ENCODE measurements at places on chromosomes 5 and 9.

GRCh38 chr5:91486638-91487037, 103.5 kb upstream of the ARRDC3 start:
- no peak for DNase-seq

GRCh38 chr5:124889486-124889825, 143.0 kb upstream of the ZNF608 start:
- no peak for DNase-seq

DNA sequence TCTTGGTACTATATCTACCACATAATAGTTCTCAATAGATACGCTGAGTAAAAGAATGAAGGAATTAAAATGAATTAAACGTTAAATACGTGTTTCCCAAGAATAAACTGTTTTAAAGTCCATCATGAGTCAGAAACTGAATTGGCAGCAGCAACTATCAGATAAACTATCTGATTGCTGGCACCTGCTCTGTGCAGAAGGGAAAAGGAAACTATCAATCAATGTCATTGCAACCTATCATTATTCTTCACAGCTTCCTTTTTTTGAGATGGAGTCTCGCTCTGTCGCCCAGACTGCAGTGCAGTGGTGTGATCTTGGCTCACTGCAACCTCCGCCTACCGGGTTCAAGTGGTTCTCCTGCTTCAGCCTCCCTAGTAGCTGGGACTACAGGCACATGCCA, 8.8 kb upstream of the WDR36 start:
- DNase-seq, result no peak

GRCh38 chr5:68436686-68437520, 221.3 kb downstream of the PIK3R1 start:
- DNase-seq, result no peak

DNA sequence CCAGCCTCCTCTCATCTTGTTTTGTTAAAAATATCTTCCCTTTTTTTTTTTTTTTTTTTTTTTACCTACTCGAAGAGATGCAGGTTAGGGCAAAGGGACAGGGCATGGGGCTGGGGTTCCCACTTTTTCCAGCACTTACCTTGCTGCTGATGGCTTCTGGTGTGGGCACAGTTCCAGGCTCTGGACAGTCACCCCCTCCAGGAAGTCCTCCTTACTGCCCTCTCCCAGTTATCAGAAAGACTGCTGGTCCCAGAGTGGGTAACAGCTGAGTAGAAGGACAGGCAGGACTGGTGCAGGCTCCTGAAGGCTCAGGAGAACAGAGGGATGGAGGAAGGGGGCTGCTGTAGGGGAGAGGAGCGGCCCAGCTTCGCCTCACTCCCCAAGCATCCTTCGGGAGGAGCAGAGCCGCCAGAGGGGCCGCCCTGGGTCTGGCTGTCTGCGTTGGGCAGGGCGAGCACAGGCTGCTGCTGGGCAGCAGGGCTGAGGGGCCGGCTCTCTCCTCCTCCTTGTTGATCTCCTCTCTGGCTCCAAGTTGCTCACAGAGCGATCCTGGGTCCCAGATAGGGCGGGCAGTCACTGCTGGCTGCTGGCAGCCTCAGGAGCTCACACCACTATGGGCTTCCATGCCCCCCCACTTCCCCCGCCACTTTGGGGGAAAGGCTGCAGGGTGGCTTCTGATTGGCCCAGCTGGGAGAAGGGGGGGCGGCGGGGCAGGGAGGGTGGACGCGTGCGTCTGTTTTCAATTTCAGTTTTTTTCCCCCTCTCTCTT, at the start of gene PDGFRB:
Gene PDGFRB (minus strand): TSS at position 588 of the 769 bp plus-strand sequence. CDS start 18,798 bp downstream, outside the sequence.
- no peak for DNase-seq

DNA sequence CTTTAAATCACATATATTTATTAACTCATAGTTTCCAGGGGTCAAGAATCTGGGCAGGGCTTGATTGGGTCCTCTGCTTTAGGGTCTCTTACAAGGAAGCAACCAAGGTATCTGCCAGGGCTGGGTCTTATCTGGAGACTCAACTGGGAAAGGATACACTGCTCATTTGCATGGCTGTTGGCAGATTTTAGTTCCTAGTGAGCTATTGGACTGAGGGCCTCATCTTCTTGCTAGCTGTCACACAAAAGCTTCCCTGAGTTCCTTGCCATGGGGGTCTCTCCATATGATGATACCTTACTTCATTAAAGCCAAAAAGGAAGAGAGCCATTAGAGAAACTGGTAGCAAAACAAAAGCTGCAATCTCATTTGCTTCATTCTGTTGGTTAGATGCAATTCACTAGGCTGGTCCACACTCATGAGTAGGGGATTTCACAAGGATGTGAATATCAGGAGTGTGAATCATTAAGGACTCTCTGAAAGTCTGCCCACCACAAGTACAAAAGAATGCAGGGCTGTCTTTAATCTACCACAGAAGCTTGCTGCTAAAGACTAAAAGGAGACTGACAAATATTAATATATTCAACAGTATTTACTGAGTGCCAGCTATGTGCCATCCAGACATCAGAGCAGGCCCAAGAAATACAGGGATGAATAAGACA, 42.0 kb upstream of the TIMD4 start:
- no peak for DNase-seq

DNA sequence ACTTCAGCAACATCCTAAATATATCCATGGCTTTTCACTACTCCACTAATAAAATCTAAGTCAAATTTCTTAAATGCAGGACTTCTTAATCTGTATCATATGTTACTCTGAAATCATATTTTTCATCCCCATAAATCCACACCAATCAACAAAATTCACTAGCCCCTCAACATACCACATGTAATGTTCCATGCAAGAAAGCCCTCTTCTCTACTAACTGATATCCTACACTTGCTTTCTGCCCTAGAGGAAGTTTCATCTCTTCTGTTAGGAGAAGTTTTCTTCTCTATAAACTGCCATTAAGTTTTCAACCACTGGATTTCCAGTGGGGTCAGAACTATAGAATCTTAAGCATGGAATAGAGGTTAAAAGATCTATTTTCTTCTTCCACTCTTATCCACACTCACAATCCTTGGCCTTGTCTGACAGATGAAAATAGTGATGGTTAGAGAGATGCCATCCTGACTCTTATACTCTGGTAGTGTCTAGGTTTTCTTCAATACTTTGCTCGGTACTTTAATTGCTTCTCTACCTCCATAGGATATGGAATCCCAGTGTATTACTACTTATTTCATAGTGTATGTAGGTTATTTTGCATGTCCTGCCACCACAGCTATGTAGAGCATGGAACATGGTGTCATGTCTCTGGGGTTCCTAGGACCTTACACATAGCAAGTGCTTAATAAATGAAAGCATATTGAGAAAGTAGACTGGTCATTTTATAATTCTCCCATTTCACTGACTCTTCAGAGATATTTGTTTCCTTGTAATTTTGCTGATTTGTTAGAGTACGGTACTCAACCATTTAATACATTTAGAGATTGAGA, 48.4 kb downstream of the ALDH1A1 start:
- no peak for DNase-seq

DNA sequence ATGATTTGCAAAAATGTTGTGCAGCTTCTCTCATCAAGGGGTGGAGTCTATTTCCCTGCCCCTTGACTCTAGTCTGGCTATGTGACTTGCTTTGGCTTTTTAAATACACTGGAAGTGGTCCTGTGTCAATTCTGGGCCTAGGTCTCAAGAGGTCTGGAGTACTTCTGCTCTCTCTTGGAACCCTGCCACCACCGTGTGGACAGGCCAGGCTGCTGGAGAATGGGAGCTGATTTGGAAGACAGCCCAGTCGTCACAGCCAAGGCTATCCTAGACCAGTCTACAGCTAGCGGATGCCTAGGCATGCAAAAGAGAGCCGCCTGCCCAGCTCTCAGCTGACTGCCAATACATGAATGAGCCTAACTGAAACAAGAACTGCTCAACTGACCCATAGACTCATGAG, 56.7 kb upstream of the CLINT1 start:
- no peak for DNase-seq
